Hindlimb muscle (tissue), 1 donor: ENCODE measurements at places on chromosomes 1 and 21. TPM values are rescaled to one million over a fixed set of nuclear protein-coding genes. Genes with fewer than 3 reads are reported as not detected.

Gene GJC2
- polyA plus RNA-seq: 1.2 TPM

Gene CR1
- 0.93 TPM for polyA plus RNA-seq

Gene KCNJ6
- polyA plus RNA-seq: 1.1 TPM

GRCh38 chr1:152109998-152110294, 5.3 kb downstream of the TCHH start:
- no peak for DNase-seq

DNA sequence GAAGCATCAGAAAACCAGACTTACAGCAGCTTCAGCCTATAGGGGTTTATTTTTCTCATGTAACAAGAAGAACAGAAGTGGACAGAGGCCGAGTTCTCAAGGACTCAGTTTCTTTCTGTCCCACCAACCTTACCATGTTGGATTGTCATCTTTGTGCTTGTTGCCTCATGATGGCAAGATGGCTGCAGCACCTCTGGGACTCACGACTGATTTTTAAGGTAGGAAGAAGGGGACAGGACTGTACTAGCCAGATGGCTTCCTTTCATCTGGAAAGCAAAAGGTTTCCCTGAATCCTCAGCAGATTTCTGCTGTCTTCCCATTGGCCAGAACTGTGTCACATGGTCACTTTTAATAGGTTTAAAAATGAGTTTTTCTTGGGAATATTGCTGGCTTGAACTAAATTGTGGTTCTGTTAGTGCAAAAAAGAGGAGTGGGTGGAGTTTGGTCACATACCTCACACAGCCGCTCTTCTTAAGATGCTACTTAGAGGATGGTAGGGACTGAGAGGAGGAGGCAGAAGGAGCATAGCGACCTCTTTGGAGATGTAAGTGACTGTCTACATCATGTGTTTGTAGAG, 48.1 kb upstream of the ENAH start:
- no peak for DNase-seq

DNA sequence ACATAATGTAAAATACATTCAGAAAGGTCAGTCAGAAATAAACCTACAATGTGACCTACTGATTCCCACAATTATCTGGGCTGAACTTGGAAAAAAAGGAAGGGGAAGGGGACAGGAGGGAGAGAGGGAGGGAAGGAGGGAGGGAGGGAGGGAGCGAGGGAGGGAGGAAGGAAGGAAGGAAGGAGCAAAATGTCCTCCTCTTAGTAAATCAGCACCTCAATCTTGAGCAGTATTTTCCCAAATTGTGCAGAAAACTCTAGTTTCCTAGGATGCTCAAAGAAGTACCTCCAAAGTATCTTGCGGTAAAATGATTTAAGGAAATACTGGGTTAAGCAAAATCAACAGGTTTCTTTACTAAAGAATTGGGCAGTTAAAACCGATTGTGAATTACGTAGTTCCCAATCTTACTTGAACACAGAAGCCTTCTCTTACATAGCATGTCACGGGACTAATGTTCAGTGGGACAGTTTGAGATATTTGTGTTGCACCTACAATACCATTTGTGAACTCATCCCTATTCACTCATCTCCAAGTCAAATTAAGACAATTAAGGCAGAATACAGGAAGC, 51.0 kb upstream of the ASPM start:
- no peak for DNase-seq

- DNase-seq: no peak
These were observed 74.8 kb downstream of the MORN1 start for GRCh38 chr1:2316451-2316961.

DNA sequence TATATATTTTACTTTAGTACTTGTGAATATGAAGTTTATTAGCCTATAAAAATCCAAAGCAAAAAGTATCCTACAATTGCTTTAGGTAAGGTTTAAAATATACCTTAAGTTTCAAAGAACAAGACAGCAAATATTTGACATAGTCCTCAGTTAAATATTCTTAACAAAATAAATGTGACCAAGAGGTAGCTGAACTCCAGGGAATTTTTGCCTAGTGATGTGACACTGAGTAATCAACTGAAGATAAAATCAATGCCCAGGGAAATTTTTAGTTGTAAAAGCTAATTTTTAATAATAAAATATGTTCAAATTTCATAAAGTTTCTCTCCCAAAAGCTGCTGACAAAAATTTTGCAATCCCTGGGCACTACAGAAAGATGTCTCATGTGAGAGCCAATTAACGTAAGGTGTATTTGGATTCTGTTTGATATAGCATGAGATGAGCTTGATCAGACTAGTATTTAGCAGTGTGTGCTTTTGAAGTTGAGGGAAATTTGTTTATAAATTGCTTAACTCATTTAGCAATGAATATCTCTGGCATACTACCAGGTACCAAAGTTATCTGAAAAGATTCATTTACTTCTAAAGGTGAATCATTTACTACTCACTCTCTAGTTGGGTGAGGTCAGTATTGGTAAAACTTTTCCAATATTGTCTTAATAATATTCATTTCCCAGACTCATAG, 80.2 kb upstream of the PALMD start:
- DNase-seq: no peak

DNA sequence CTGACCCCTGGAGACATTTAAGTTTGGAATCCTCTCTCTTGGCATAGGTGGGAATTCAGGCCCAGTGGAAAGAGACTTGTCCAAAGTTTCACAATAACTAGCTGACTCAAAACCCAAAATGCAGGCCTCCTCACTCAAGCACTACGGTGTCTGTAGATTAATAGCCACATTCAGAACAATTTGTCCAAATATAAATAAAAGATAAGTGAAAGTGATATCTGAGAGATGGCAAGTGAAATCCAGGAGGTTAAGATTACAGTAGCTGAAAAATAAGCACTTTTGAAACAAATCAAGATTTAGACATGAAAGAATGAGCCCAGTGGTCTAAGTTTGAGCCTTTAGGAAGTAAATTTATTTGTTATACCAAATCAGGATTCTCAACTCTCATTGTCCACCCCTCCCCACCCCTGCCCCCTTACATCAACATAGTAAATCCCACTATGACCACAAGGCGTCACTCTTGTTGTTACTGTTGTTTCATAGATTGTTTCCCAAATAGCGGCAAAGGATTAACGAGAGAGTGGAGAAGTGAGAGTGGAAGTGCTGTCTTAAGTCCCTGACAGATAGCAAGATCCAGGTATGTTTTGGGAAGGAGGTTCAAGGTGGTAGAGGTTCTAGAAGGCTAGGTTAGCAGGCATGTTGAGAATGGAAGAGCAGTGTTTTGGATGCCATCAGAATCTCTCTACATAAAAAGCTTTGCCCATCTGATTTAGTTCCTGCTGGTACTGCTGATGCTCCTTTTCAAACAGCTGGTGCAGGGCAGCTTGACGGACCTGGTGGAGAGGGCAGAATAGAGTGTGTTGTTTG, 7.1 kb upstream of the TPM3 start:
- DNase-seq: peak; percentile 61

GRCh38 chr1:20494609-20495311, 8.8 kb upstream of the CAMK2N1 start:
- DNase-seq: no peak

DNA sequence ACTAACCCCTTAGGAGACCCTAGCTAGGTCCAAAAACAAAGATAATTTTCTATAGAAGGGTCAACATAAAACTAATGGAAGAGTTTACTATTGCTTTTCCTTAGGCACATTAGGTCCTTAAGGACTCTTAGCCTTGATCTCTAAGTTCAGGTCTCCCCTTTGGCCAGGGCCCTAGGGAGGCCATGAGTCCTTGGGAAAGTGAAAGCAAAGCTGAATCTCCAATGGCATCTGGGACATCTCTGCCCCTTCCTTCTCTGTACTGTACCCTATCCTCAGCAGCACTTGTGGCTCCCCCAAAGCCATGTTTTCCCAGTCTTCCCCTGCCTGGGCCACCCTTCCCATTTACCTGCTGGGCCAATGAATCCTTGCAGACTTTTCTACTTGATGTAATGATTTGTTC, 14.3 kb downstream of the IER5 start:
- no peak for DNase-seq

GRCh38 chr1:10374442-10374860, 24.4 kb upstream of the PGD start:
- no peak for DNase-seq

- DNase-seq: no peak
These were observed 68.6 kb downstream of the MDM4 start for GRCh38 chr1:204584699-204585372.
